Caudate nucleus (tissue), 63 donors: ENCODE measurements at places on chromosomes 7 and 10.
A peak's percentile ranks its signal among the peaks of the same experiment; 100 is the strongest.

DNA sequence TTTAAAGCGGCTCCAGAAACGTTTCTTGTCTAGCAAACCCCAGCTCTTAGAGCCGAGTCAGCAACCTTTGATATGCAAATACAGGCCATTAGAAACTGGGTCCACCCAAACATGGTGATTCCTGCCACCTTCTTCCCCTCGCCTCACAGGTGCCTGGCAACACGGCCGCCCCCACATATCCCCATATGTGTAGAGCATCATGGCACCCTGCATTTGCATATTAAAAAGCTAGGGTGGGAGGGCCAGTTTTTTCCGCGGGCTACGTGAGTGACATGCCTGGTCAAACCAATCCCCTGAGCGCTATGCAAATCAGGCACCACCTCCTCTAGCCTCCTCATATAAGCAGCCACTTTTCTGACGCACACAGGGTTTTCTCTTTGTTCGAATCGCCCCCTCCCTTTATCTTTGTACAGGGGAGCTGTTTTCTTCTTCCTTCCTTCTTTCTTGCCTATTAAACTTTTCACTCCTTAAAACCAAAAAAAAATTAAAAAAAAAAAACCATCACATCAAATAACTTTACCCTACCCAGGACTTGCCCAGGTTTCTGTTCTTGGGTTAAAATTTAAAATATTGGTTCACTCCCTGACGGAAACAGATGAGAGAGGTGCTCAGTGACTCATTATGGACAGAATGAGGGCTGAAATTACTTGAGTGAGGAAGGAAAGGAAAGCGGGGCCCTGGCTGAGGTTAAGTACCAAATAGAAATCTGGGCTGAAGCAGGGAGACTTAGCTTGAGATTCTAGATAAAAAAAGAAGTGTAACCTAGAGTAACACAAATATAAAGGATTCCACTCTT is 59.8 kb downstream of the COA1 start:
- DNase-seq: peak; percentile 51

DNA sequence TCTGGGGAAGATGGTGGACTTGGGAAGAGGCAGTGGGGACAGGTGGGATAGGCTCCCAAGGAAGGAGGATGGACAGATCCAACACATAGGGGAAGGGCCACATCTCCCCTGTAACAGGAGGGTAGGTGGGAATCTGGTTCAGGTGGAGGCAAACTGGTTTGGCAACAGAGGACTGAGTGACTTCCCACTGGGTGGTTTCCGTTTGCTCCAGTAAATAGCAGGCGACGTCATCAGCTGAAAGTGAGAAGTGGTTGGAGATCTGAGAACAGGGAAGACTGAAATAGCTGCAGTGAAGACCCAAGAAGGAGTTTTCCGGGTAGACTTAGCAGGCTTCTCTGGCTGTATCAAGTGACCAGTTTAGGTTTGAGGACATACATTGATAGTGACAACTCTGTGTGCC is 504.4 kb downstream of the GALNT17 start:
- DNase-seq: no peak

- DNase-seq: no peak
These were observed 36.9 kb upstream of the TUBB8 start for GRCh38 chr10:86031-86430.

GRCh38 chr10:11074536-11075267 is 57.0 kb downstream of the CELF2 start:
- no peak for DNase-seq

- DNase-seq: no peak
These were observed 292.4 kb downstream of the USP6NL start for GRCh38 chr10:11318826-11319598.

GRCh38 chr7:32879460-32879859 is 12.1 kb downstream of the KBTBD2 start:
- no peak for DNase-seq

DNA sequence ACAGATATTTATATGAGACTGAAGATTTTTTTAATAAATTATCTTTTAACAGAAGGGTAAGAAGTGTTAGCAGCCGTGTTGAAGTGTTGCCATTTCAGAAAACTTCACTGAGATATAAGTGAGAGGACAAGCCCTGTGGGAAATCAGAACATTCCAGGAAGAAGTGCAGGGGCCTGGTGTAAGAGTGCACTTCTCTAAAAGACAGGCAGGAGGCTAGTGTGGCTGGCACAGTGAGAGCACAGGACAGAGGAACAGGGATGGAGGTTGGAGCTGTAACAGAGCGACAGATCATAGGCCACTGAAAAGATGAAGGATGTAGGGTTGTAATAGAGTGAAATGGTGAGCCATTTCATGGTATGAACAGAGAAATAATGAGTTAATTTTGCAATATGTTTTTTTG is 608.9 kb downstream of the SORCS1 start:
- no peak for DNase-seq

- peak; percentile 57 for DNase-seq
These were observed 52.2 kb downstream of the CPEB3 start for GRCh38 chr10:92238586-92239098.

GRCh38 chr7:47290867-47291266 is 291.0 kb downstream of the TNS3 start:
- DNase-seq: no peak

DNA sequence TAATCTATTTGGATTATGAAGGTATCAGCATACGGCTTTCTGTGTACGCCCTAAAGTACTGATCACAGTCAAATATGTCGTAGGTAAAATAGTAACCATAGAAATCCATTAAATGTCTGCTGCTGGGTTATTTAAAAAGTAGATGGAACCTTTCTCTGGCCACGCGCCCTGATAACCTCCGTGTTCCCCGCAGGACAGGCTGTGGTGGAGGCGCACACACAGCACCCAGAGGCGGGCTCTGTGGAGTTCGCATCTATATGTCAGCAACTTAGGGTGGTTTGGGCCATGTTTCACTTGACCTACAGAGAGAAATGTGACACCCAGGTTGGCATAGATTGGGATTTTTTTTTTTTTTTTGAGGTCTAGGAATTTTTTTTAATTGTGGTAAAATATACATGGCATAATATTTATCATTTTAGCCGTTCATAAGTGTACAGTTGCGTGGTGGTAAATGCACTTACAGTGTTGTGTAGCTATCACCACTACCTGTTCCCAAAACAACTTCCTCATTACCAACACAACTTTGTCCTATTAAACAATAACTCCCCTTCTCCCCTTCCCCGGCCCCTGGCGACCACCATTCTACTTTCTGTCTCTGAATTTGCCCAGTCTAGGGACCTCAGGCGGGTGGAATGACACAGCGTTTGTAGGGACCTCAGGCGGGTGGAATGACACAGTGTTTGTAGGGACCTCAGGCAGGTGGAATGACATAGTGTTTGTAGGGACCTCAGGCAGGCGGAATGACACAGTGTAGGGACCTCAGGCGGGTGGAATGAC is 15.4 kb downstream of the PPP2R2D start:
- DNase-seq: no peak

DNA sequence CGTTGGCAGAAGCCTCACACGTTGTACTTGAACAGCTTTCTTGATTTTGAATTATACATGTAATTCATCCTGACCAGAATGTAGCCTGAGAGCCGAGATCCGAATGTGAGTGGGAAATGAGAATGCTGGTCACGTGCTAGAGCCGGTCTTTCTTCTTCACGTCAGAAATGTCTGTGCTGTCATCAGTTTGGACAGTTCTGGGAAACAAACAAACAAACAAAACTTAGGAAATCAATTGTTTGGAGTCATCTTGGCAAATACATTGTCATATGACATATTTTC is 729.8 kb downstream of the LRMDA start:
- DNase-seq: no peak

- no peak for DNase-seq
These were observed 9.1 kb downstream of the MDFIC start for GRCh38 chr7:114930829-114931655.

DNA sequence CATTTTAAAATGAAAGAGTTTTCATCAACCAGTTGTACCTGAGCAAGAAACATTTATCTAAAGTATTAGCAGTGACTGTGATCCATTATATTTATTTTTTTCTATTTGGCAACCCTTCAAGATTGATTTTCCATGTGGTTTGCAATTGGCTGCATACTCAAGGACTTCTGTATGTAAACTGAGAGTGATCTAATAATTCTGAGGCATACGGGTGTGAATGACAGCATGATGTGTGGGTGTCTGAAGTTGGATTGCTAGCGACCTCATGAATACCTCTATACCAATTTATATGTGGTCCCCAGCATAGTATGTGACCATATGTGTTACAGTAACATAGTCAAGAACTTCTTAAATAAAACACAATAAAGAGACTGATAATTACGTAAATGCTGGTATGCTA is 8.2 kb upstream of the MPP7 start:
- no peak for DNase-seq

GRCh38 chr10:10684972-10685371 is 332.7 kb upstream of the CELF2 start:
- no peak for DNase-seq

GRCh38 chr10:64142395-64142794 is 621.2 kb downstream of the REEP3 start:
- DNase-seq: no peak

DNA sequence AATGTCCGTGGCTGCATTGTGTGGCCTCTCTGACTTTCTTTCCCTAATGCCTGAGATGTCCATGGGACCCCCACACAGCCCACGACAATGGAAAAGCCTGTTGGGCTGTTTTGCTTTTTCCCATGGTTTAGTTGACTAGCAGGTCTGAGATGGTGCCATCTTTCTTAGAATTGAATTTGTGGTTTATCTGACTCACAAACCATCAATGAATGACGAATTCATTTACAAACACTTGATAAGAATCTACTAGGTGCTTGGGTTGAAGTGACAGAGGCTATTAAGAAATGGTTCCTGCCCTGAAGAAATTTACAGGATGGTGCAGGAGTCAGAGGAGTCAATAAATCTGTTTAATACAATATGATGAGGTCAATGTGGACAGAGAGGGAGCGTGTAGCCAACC is 75.4 kb downstream of the OTUD1 start:
- no peak for DNase-seq

GRCh38 chr10:17022896-17023295 is 106.7 kb downstream of the CUBN start:
- no peak for DNase-seq

DNA sequence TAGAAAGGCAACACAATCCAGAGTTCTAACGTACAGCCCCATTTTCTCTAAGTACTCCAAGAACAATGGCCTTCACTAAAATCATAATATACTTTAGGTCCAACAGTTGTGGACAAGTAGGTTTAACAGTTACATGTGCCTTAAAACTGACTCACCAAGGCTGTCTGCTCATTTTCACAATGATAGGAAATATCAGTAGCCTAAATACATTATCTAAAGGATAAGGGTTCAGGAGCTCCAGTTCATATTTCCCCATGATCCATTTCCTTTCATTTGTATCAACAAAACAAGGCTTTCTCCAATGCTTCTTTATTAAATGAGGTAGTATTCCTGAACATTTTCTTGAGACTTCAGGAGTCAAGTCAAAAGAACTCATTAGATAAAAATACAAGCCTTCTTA is 164.0 kb downstream of the SLC25A13 start:
- no peak for DNase-seq
